ENCODE measurements at places on chromosomes 13 and 19.

GRCh38 chr19:58108546-58108817, 10.5 kb upstream of the ZSCAN18 start:
- DNase-seq, result no peak

- no peak for DNase-seq
Observed at GRCh38 chr19:41816761-41817160, 20.4 kb downstream of the CEACAM3 start.

DNA sequence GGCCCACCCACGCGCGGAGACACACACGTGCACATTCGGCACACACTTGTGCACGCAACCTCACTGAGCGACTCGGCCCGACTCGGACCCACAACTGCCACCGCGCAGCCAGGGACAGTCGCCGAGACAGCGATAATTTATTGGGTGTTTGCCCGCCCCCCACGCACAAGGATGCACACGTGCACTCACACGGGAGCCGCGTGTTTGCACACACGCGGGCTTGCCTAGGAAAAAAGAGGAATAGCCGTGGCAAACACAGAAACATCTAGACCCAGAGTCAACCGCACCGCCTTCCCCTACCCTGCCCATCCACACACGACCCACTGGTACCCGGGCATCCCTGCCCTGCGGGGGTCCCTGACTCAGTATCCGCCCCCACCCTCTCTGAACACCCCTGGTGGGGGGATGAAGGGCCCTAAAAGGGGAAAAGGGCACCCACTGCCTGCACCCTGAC, 1.1 kb upstream of the SSBP4 start:
- DNase-seq, result no peak

- DNase-seq, result no peak
Observed at GRCh38 chr13:48220592-48220980, 12.4 kb upstream of the ITM2B start.

DNA sequence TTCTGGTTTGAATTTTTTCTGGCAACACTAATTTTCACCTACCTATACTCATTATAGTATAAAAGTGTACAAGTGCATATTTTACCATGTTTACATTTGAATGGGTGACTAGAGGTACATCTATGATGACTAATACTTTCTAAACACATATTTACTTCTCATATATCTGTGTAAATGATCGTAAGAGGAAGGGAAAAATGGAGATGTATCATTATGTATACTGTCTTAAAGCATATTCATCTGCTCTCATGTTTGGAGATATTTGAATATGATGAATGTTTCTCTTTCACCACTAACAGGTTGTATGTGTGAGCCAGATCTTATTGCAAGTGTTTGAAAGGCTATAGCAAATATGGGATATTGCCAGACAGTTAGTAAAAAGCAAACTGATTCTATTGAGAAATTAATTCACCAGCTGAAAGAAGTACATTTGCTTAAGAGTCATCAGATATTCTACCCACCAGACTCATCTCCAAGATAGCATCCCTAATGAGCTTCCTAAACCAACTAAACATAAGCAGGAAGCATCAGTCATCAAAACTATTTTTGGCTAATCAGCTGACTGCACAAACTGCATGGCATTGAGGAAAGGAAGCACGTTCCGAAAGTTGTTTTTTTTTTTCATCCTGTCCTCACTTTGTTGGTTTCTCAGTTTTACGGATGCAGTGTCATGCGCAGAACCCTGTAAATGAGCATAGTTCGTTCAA, 738.2 kb downstream of the GPC5 start:
- DNase-seq, result peak; percentile 49

DNA sequence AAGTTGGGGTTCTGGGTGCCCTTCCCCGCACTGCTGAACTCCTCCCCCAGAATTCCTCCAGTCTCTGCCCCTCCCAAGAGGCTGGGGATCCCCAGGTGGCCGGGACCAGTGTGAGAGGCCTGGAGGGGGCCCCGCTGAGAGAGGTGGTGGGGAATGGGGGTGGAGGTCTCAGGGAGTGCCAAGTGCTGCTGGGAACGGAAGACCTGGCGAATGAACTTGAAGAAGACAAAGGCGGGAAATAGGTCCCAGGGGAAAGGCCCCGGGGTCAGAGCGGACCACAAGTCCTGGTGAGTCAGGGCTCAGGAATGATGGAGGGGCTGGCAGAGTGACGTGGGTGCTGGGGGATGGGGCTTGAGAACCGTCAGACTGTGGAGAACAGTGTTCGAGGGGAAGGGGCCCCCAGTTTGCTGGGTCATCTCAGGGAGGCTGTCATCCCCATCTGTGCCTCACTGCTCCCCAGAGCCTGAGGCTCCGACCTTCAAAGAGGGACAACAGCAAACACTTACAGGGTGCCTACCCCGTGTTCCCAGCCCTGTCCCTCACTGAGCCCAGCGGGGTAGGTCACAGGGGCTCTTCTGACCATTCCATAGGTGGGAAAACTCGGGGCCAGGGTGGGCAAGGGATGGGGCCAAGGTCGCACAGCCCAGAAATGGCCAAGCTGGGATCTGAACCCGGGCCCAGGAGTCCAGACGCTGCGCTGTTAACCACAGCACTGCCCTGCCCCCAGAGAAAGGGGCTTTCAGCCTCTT, 16.0 kb upstream of the SEMA6B start:
- peak; percentile 99 for DNase-seq

GRCh38 chr13:21478881-21479808, 20.0 kb upstream of the ZDHHC20 start:
- peak; percentile 75 for DNase-seq

GRCh38 chr13:113465300-113465699, 12.0 kb upstream of the ADPRHL1 start:
- DNase-seq, result no peak

DNA sequence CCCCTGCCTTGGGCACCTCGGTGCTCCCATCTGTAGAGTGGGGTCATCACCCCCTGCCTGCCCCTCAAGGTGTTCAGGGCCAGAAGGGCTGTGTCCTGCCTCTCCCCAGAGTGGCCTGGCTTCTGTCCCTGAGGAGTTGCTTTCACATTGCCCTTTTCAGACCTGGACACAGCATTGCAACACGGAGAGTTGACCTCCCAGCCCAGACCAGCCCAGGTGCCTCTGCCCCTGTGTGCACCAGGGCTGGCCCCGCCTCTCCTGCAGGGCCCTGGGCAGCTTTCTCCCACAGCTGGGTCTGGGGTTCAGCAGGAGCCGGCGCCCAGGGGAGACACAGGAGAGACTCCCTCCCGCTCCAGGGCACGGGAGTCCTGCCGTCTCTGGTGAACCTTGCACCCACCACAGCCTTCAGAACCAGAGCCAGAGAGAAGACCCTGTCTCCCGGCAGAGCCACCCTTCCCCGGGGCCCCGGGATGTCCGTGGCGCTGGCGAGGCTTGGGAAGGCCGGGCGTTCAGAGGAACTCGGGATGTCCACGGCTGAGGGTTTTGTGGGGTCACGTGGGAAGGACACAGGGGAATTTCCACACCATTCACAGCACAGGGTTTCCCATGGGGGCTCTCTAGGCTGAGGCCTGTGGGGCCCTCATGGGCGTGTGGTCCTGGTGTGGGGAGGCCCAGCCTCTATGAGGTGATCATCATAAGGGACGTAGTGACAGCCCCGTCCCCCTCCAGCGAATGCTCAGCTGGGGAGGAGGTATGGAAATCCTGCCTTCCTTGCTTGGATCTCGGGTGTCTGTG, 23.2 kb downstream of the C13orf46 start:
- no peak for DNase-seq

DNA sequence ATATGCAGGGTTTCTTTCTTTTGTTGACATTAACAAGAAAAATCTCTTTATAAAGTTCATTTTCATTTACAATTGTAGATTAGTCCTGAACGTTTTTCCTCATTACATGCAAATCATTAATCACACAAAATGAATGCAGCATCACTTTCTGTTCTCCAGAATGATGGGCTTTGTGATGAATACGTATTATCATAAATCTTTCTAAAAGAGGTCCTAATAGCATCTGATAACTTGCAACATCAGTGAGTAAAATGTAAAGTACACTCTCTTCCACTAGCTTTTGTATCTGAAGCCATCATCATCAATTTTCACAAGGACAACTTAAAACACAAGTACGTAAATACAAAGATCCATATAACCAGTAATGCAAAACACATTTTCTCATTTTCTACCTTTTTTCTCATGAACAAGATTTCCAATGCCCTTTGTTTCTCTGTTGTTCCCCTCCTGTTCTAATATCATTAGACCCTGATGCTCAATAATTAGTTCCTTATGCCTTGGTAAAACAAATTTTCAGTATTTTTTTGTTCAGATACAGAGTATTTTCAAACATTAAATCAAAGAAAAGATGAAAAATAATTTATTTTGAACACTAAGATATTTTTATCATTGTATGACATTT, 437.4 kb upstream of the MIR17HG start:
- no peak for DNase-seq

DNA sequence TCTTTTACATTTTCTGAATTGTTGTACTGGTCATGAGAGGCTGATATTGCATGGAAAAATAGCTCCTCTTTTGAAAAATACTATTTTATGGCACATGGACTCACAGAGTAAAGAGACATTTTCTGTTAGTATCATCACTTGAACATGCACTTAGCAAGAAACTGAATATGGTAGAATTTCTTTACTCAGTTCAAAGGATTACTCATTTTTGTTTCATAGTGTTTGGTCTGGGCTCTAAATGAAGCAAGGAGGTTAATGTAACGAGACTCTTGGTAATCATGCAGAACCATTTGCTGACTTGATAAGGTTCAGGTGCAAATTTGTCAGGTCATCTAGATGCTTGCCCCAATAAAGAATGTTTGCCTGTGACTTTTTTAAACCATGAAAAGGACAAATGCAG, 63.2 kb downstream of the GPC6 start:
- DNase-seq, result no peak
